ENCODE measurements at places on chromosomes 7 and 10.

DNA sequence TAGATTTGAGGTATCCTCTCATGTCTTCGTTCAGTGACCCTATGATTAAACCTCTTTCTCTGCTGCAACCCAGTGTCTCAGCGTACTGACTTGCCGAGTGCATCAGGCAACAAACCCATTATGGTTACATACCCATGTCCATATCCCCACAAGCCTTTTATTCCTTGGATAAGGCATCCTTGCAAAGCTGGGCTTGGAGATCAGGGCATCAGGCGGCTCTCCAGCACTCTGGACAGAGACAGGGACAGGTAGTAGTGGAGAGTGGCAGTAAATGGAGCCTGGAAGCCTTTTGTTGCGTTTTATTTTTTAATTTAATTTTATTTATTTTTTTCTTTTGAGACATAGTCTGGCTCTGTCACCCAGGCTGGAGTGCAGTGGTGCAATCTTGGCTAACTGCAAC, 32.0 kb upstream of the NPFFR1 start:
- no peak for DNase-seq

DNA sequence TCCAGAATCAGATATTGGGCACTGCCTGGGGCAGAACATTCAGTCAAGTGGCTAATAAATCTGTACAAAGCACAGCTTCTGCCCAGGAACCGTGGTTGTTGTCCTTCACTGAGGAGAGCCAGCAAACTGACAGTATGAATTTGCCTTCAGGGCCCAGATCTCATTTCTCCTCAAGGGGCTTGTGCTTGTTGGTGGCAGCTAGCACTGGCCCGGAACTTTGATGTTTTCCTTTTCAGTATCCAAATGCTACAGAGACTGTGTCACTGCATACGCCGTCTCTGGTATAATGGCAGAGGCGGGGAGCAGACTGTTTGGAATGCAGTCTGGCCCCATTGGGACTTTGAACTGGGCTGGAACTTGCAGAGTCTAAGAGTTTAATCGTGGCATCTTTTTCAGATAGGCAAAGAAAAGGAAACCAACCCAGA, 30.4 kb upstream of the ADD3 start:
- no peak for DNase-seq

DNA sequence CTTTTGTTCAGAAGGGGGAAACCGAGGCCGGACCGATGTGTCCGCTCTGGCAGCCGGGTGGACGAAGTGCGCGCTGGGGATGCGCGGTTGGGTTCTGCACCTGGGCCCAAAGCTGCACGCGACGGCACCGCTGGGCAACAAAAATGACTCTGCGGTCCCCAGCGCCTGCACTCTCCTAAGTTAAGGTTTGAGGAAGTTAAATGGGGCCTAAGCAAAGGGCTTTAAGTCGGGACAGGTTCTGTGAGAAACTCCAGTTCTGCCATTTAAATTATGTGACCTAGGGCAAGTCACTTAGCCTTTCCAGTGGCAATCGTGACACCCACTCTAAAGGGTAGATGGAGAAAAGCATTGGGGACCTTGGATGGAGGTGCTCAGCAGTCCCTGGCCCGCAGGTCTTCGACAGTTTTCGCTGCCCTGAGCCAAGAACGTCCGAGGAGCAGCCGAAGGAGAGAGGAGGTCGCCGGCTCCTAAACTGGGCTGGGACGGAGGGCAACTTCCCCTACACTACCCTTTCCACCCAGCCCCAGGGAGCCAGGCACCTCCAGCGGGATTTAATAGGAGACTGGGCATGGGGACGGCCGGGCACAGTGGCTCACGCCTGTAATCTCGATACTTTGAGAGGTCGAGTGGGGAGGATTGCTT, 534 bp upstream of the ACBD5 start:
- no peak for DNase-seq

- DNase-seq = no peak
These were observed 2.8 kb downstream of the AKR1C4 start for GRCh38 chr10:5199398-5199797.

GRCh38 chr7:137846827-137847567, at the start of gene DGKI:
Gene DGKI (minus strand): TSS chr7:137846974.
- peak; percentile 20 for DNase-seq
